ENCODE measurements at places on chromosomes 5 and 9.

- no peak for DNase-seq
Measured at GRCh38 chr5:114408847-114409246, 47.0 kb downstream of the KCNN2 start.

GRCh38 chr5:98309785-98310598, 463.5 kb upstream of the RGMB start:
- no peak for DNase-seq

DNA sequence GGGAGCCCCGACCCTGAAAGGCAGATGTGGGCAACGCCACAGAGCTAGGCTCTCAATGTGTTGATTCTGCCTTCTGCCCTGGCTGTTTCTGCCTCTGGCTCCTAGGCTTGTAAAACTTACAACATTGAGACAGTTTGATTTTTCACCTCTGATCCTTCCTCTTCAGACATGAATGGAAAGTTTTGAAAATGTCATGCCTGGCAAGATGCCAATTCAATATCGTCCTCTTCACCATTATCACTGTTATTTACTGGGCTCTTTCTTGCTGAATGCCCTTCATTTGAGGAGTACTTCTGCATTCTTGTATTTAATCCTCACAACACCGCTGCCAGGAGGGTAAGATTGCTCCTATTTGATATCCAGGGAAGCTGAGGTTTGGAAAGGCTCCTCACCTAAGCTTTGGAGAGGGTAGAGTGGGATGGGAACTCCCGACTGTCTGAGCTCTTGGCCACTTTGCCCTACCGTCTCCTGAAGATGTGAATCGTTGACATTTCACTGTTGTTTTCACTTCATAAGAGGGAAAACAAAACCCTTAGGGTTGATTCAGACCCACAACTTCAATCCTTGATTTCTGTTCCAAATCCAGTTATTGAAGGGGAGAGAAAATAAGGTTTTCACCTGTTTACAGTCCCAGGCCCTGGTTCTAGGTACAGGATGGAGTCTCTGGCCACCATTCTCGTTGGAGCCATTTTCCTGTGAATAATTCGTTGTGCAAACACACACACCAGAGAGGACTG, 12.7 kb upstream of the FGF1 start:
- DNase-seq: no peak

GRCh38 chr5:132822650-132823480, 7.6 kb downstream of the SHROOM1 start:
- no peak for DNase-seq

DNA sequence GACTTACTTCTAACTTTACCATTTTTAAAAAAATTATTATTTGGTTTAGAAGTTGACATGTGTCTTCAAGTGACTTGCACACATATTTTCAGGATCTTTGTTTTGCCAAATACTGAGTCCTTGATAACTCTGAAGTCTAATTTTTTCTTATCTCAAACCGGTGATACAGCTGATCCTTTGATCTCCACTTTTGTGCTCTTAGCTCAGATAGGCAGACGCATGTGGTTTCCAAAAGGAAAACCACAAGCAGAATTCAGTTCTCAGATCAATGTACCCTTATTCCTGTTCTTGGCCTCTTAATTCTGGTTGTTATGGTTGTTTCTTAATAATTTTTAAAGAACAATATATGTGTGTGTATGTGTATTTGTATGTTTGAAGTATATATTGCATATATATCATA, 238.3 kb upstream of the EDIL3 start:
- no peak for DNase-seq

DNA sequence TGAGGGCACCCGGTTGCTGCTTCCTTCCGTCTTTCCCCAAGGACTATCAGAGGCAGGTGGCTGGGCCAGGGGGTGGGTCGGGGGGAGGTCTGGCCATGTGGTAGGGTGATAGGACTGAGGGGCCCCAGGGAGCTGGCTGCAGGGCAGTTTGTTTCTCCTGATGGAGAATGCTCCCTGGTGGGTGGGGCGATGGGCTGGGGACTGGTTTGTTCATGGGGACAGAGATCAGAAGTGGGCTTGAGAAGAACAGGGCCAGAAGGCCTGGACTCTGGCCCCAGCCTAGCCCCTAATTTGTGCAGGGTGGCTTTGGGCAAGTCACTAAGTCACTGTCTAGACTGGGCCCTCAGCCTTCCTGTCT, 117.4 kb downstream of the RGS3 start:
- no peak for DNase-seq

DNA sequence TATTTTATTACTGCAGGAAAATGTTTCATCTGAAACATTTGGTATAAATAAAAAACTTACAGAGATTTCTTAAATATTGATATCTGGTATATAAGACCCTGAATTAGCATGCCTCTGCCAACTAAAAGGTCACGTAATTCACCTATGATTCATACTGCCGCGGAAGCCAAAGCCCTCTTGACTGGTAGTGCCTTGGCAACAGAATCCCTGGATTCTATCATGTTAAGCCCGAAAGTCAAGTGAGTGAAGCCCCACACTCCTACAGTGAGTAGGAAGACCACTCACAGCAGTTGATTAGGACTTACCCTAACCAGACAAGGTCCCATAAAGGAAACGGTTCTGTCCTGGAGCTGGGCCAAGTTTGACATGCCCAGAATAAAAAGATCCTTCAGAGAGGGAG, 175.6 kb upstream of the NREP start:
- DNase-seq: no peak

- DNase-seq: no peak
Measured at GRCh38 chr5:174521449-174521848, 202.9 kb upstream of the MSX2 start.

- DNase-seq: no peak
Measured at GRCh38 chr9:16272776-16273175, 597.7 kb downstream of the BNC2 start.

DNA sequence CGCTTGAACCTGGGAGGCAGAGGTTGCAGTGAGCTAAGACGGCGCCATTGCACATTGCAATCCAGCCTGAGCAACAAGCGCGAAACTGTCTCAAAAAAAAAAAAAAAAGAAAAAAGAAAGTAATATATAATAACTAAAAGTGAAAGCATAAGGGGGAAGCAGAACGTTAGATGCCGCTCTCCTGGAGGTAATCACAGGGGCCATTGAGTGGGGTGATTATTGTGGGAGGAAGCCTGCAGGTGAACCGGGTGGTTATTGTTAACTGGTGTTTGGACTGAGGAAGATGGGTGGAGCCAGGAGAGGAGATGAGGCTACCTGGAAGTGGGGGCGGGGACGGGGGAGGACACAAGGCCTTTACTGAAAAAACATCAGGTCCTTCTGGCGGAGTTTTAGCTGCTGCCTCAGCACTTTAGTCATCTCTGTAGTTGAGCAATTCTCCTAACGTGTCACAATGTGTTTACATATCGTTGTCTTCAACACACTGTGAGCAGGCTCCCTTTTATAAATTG, 5.3 kb upstream of the TJP2 start:
- no peak for DNase-seq

DNA sequence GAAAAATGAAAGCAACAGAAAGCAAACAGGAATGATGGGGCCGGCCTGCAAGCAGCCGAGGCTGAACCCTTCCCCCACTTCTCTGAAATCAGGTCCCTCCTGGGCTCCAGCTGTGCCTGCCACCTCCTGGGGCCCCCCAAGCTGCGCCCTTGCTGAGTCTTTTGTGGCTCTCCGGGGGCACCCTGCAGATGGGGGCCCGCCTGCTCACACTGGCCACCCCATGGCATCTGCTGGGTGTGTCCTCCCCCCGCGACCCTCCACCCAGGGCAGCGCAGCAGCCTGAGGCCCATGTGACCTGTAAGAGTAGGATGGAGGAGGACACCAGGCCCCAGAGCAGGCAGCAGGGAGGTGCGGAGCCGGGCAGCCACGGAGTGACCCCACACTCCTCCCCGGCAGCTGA, 5.7 kb downstream of the GPSM1 start:
- no peak for DNase-seq

- DNase-seq: no peak
Measured at GRCh38 chr9:32956606-32957005, 44.8 kb downstream of the APTX start.

- no peak for DNase-seq
Measured at GRCh38 chr9:135506327-135507103, 6.0 kb downstream of the MRPS2 start.

GRCh38 chr5:177440211-177440989, 6.2 kb upstream of the PRR7 start:
- DNase-seq: no peak

- no peak for DNase-seq
Measured at GRCh38 chr9:12819436-12820185, 44.8 kb downstream of the LURAP1L start.

- no peak for DNase-seq
Measured at GRCh38 chr5:157983906-157984551, 125.1 kb upstream of the CLINT1 start.

DNA sequence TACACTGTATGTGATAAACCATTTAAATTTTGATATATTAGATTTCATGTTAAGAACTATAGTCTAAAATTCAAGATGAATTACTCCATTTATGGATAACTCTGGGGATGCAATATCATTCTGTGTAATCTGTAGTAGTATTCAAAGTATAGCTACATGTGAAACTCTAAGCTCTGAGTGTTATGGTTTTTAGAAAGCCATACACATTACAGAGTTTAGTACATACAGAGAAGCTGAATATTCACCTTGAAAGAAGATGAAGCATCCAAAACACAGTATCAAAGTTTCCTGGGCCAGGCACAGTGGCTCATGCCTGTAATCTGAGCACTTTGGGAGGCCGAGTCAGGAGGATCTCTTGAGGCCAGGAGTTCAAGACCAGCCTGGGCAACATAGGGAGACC, 25.0 kb downstream of the ABHD17B start:
- no peak for DNase-seq

DNA sequence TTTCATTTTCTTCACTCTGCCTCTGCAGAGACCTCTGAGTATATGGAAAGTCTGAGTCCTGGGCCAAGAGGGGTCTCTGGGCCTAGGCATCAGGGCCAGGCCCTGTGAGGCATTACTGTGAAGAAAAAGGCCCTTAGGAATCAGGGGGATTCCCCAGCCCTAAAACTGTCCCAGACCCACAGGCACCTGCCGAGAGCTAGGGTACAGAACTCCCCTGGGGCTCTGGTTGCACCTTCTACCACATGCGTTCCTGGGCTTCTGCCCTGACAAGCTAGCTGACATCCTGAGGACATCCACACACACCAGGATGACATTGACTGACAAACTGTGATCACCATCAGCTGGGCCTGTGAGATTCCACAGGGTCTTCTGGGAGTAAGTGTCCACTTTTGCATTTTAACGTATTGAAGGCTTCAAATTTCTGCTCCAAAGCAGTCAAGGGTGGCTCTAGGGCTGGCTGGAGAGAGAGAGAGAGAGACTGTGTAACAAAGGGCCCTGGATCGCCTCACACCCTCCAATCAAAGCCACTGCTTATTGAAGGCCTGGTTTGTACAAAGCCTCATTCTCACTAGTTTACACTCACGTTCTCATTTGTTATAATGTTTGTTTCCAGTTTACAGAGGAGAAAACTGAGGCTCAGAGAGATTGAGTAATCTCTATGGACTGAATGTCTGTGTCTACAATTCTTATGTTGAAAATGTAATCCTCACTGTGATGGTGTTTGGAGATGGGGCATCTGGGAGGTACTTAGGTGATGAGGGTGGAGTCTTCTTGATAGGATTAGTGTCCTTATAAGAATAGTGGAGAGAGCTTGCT, 45.1 kb downstream of the TGFBI start:
- no peak for DNase-seq

Measured in activated CD8-positive, alpha-beta memory T cell treated with anti-CD3 and anti-CD28 coated beads for 1 hour (primary cell).